ENCODE measurements at places on chromosomes 1 and 21.

GRCh38 chr1:32743380-32744070, 41.0 kb upstream of the SYNC start:
- no peak for DNase-seq

DNA sequence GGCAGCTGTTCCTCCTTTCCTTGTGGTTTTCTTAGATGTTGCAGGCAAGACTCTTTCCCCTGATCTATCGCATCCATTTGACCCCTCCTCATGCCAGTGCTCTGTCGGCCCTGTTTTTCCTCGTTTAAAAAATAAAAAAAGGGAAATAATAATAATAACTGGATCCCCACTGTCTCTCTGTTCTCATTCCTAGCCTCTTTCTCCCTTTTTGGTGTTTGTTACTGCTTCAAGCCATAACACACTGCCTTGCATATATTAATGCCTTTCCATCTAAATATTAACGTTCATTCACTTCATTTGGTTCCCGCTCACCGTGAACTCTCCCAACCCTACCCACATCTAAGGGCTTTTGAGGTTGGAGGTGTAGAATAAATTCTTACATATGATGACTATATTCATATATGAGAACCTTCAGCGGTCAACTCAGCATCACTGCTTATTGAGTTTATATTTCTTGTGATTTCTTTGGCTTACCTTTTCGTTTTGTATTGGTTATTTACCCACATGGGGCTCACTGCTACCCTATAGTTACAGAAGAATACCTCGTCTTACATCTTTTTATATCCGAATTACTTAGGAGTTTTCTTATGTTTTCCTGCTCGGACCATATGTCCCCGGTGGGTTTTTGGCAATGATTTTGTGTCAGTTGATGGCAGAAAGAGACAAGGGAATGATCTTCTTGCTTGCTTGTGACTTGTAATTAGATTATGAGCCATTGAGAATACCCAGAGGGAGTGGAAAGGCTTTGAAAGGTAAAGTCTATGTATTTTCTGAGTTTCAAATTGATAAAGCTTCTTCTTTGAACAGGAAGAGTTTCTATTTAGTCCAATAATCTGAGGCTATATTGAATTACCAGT, 805 bp downstream of the ATG4C start:
- DNase-seq = peak; percentile 5

GRCh38 chr1:182391362-182392049, at the start of gene GLUL:
GLUL (minus strand) TSS chr1:182391790; CDS start chr1:182388737, 3,053 bp downstream.
- peak; percentile 94 for DNase-seq

- no peak for DNase-seq
These were observed 48.5 kb upstream of the DMRTB1 start for GRCh38 chr1:53410701-53411100.

GRCh38 chr1:179447489-179447888, 81.7 kb downstream of the AXDND1 start:
- no peak for DNase-seq

- peak; percentile 46 for DNase-seq
These were observed 79.2 kb upstream of the TNR start for GRCh38 chr1:175822580-175822979.

DNA sequence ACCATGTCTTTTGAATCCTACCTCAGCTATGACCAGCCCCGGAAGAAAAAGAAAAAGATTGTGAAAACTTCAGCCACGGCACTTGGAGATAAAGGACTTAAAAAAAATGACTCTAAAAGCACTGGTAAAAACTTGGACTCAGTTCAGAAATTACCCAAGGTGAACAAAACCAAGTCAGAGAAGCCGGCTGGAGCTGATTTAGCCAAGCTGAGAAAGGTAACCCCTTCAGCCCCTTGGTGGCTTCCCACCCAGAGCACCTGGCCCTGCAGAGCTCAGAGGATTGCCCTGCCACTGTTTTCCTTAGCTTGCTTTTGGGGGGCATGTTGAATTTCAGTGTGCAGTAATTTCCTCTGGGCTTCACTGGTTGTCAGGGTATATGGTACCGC, 8.5 kb downstream of the ELOA start:
- DNase-seq = no peak

Measured in fibroblast of upper back skin (primary cell).